ENCODE measurements at places on chromosomes 7 and 10.
A peak's percentile ranks its signal among the peaks of the same experiment; 100 is the strongest.

DNA sequence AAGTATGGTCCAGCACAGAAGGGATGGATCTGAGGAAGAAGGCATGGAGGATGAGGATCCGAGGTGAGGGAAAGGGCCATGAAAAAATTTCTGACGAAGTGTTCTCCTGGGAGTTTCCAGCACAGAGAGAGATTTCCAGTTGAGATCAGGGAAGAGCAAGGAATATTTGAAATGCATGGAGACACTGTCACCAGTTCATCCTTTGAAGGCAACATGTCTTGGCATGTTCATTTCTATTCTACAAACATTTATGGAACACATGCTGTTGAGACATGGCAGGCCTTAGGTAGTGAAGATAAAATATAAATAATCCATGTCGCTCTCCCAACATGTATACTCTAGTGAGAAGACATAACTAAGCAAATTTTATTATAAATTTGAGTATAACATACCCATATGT, 234.0 kb upstream of the TCF7L2 start:
- no peak for DNase-seq

GRCh38 chr7:40876601-40877000, 741.8 kb downstream of the SUGCT start:
- no peak for DNase-seq

GRCh38 chr10:43865265-43866135, 216.8 kb upstream of the ZNF32 start:
- DNase-seq, result no peak

DNA sequence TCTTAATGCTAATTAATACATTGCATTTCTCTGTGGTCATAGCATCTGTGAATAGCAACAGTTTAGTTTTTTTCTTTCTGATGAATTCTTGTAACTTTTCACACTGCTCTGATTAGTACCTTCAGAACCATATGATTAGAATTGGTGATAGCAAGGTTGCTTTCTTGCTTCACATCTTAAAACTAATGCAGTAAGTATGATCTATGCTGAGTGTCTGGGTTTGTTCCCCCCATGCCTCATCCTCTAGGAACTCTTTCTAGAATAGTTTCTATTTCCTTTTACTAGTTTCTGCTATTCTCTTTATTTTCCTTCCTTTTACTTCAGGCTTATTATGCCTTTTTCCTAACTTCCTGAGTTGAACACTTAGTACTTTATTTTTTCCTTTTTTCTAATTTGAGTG, 32.4 kb downstream of the TES start:
- DNase-seq, result no peak

DNA sequence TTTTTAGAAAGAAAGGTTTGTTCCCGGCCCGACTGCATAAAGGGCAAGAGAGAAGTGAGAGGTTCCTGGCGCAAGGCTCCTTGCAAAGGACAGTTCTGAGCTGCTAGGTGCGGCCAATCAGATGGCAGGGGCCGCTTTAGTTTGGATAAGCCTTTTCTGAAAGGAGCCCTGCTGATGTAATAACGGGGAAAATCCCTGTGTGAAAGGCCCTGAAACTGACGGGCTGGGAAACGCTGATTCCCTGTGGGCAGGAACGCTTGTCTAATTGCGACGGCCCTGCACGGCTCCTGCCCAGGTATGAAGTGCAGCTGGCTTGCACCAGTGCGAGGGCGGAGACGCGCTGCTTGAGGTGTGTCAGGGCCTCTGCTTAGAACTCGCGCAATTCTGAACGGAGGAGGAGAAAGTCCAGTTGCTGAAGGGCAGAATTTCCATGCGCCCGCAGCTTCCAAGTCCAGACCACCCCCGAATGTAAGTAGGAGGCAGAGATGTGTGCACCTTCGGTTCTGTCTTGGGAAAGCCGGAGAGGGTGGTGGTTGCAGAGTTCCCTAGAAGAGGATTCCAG, 30.5 kb downstream of the TACC2 start:
- DNase-seq, result peak; percentile 77

GRCh38 chr7:78578686-78579085, 780.1 kb downstream of the PHTF2 start:
- DNase-seq, result peak; percentile 46

DNA sequence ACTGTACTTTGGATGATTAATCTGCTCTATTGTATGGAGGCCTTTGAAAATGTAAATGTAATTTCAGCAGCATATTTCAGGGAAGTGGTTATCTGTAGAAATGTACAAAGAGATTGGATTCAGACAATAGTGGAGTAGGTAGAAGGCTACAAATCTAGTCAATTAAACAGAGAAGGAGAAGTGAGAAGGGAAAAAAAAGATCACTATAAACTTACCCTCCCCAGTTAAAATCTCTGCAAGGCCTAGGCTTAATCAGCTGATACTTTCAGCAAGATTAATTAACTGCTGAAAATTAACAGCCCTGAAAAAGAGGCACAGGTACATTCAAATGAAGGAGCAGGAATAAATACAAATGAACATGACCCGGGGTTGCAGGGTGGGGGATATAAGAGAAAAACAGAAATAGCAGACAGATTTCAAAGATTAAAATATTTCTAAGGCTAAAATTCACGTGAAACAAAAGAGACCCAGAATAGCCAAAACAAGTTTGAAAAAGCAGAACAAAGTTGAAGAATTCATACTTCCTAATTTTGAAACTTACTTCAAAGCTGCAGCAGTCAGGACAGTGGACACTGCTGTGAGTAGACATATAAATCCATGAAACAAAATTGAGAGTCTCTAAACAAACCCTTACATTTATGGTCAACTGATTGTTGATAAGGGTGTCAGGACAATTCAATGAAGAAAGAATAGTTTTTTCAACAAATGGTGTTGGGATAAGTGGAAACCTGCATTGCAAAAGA, 96.0 kb downstream of the NRCAM start:
- no peak for DNase-seq

DNA sequence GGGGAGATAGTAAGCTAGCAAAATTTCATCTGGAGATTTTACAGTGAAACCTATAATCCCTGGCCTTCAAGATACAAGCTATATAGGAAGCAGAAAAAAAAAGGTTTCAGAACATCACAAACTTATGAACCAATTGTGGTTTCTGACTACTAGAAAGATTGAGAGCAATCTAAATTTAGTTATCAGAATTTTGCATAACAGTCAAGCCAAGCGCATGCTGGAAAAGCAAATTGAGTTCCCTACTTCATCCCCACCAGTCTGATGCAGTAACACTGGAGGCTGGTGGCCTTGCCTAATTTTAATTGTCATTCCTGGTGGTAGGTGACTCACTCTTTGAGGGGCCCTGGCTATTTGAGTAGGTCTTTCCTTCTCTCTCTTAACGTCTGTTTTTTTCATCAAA, 46.3 kb upstream of the ELMO1 start:
- no peak for DNase-seq

- no peak for DNase-seq
Observed at GRCh38 chr10:124014416-124015154, 78.8 kb downstream of the CHST15 start.

DNA sequence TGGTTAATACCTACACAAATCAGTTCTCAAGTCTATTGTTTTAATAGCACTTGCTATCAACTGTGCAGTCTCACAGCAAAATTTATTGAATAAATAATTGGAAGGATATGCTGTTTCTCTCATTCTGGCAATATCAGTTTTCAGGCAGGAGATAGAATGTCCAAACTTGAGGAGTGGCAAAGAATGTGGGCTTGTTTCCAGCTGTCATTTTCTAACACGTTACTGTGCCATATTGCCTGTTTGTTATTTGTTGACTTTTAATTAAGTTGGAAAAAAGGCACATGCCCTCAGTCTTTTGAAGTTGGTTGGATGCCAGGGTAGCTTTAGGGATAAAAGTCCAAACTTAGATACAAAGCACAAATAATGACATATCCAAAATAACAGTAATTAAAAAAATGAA, 52.2 kb downstream of the MAGI2 start:
- DNase-seq, result no peak

- no peak for DNase-seq
Observed at GRCh38 chr10:32318476-32318896, 28.5 kb downstream of the EPC1 start.

All from iPS-NIHi11 (cell line).